ENCODE measurements at places on chromosomes 12 and 14.

- H3K27ac ChIP-seq, result no peak overlapping the region
- no peaks in the 10 kb centered on the region for H3K36me3 ChIP-seq
- peaks cover 7% of the 10 kb centered on the region for H3K27me3 ChIP-seq
- no peak for DNase-seq
Observed at GRCh38 chr12:64551676-64552075, 58.6 kb upstream of the RASSF3 start.

GRCh38 chr14:103594265-103594664, 31.5 kb downstream of the COA8 start:
- H3K4me3 ChIP-seq, result no peak overlapping the region
- no peaks in the 10 kb centered on the region for H3K36me3 ChIP-seq
- no peak overlapping the region for H3K27ac ChIP-seq
- no peak for DNase-seq

DNA sequence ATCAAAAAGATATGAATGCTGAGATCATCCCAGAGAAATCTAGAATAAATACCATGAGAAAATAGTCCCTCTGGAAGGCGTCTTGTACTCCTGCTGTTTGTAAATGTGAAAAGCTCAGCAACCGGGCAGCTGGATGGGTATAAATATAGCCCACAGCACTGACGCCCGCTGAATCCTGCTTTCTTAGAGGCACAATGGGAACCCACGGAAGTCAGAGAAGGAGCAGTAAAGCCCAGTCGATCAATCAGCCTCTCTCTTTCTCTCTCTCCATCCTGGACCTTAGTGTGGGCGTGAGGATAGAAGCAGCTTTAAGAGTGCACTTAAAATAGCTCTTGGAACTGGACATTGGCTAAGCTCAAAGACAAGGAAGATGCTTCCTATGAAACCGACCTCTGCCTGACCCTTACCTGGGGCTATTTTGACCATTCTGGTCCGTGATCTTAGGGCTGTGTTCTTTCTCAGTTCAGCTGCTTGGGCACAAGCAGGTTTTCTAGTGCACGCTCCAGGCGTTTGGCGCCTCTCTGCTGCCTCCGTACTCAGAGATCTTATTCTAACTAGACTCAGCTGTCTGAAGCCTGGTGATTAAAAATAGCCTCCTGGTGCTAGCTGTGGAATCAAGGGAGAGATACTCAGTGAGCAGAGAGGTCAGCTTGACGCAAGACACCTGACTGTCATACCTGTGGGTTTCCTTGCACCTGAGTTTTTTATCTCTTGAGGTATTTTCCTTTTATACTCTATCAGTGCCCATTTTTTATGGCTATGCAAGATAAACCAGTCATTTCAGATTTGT, 144.6 kb downstream of the ETV6 start:
- no peak overlapping the region for H3K4me3 ChIP-seq
- no peak overlapping the region for H3K27ac ChIP-seq
- DNase-seq, result no peak
- peaks cover 42% of the 10 kb centered on the region for H3K36me3 ChIP-seq
- no peaks in the 10 kb centered on the region for H3K27me3 ChIP-seq

GRCh38 chr14:76958020-76958979, 70.2 kb downstream of the IRF2BPL start:
- no peaks in the 10 kb centered on the region for H3K36me3 ChIP-seq
- no peak overlapping the region for H3K4me3 ChIP-seq
- H3K27me3 ChIP-seq, result no peaks in the 10 kb centered on the region
- peak overlapping the region; percentile 90 for H3K27ac ChIP-seq

DNA sequence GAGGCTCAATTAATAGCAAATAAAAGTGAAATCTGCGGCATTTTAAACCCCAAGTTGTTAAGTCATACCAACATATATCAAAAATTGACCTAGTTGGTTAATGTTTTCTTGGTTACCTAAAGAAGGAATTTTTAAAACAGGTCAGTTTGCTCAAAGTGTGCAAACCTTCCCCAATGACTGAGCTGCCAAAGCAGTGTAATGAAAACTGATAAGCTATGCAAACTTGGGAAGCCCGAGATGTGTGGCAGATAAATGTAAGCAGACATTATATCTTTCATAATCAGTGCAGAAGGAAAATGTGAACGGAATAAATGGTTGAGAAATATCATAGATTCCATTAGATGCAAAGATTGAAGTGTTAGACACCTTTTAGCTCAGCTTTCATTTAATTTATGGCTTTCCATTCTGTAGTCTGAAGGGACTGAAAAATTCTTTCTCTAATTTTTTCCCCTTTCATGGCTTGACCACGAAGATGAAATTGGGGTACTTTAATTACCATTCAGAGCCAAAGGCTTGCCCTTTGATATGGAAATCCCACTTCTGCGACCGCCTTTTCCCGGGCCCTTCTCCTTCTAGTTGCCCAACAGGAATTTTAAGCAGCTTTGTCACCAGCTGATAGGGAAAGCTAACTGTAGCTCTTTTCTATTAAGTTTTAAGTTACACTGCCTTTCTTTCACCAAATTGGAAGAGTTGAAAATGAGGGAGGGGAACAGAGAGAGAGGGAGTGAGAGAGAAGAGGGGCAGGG, 306.6 kb upstream of the SOX5 start:
- H3K4me1 ChIP-seq, result no peaks in the 10 kb centered on the region
- no peak for DNase-seq
- H3K36me3 ChIP-seq, result no peaks in the 10 kb centered on the region
- no peaks in the 10 kb centered on the region for H3K27me3 ChIP-seq
- H3K4me3 ChIP-seq, result no peak overlapping the region
- no peak overlapping the region for H3K27ac ChIP-seq

DNA sequence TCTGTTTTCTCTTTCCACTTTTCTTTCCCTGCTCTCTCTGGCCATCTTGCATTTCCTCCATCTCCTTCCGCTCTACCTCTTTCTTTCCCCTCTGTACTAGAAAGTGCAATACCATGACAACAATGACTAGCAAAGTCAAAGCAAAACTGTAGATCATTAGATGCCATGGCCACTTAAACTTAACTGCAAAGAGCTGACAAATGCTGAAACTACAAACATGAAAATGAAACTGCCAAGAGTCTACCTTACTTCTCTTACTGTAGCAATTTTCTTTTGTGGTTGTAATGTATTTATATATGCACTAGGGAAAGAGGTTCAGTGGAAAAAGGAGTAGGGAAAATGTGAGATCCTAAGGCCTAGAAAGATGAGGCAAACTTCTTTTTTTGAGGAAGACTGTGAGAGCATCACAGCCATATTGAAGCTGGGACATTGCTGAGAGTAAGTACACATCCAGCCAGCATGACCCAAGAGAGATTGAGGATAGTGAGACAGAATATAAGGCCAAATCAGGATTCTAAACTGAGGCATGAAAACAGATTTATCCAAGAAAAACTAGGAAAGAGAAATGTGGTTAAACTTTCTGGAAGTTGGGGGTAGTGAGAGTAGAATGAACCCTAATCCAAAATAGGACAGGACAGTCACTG, 276.6 kb upstream of the NAV3 start:
- H3K4me1 ChIP-seq, result peaks cover 2% of the 10 kb centered on the region
- no peak overlapping the region for H3K27ac ChIP-seq
- H3K4me3 ChIP-seq, result no peak overlapping the region

DNA sequence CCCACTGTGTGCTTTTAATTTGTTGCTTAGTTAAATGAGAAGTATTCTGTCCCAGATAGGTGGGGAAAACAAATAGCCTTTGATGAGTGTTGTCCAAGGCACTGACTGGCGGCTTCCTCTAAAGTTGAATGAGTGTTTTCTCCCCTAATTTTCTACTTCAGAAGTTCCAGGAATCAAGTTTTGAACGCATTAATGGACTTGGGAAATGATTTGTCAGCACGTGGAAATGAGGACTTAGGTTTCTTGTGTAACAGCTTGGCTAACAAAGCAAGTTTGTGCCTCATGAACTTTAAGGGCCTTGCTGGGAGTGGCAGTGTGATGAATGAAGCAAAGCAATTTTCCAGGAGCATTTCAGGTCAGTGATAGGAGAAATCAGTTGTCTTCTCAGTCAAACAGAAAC, 56.9 kb downstream of the LIN52 start:
- H3K4me1 ChIP-seq, result peaks cover 19% of the 10 kb centered on the region
- H3K27me3 ChIP-seq, result no peaks in the 10 kb centered on the region
- H3K36me3 ChIP-seq, result peaks cover 15% of the 10 kb centered on the region
- no peak for DNase-seq
